Stimulated activated CD8-positive, alpha-beta memory T cell treated with anti-CD3 and anti-CD28 coated beads, Interleukin-7, amount 100 ng/mL, for 48 hours (primary cell): ENCODE measurements at places on chromosomes 5 and 9.

DNA sequence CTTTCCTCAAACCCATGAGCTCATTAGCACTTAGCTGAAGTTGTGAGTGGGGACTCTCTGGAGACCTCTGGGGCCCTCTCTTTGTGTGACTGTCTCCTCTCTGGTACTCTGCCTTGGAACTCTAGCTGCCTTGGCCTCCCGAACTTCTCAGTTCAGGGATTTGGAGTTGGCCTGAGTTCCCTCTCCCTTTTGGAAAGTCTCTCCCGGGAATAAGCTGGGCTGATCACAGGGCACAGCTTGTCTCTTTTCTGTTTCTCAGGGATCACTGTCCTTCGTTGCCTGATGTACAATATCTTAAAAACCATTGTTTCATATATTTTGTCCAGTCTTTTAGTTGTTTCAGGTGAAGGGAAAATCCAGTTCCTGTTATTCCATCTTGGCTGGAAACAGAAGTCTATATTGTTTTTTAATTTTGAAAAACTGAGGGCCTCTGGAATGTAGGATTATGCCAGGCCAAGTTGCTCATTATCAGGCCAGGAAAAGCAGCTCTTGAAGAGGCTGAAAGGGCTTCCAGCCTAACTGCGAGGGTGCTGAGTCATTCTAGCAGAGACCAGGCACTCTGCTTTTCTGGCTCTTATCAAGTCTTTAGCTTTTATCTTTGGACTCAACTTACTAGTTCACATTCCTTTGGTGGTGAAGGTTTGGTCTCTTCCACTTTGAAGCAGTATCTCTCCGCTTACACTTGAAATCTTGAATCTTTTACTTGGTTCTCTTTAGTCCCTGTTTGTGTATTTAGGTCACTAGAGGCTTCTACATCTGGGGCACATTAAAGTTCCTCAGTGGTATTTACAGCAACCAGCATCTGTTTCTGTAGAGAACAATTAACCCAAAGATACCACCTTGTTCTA lies 8.4 kb upstream of the RGS3 start:
- no peak for DNase-seq

DNA sequence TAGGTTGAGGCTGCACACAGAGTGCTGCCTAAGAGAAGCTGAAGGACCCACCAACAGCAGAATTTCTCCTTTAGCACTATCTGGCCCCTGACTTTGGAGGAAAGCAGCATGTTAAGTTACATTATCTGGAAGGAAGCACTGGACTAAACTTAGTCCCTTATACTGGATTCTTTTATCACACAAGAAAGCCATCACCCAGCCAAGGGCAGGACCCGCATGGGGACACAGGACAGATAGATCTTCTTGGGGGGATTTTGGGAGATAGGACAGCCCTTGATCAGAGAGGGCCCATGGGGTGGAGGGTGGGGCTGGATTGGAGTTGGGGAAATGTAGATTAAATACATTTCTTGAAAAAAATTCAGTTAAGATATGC lies 14.4 kb downstream of the ANKRD33B start:
- DNase-seq = no peak

DNA sequence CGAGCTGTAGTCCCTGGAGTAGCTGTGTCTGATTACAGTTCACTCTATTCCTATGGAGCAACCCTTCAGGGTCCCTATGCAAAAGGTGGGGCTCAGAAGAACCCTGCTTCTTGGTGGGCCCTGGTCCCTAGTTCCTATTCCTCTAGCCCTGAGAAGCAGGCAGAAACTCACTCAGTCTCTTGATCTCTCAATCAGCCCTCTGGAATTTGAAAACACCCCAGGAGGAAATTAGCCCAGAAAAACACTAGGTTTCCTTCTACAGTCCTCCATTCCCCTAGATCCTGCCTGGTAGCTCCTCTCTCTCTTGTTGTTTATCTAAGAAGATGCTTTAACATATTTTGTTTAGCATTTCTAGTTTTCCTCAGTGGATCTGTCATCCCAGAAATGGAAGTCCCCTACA lies 7.6 kb downstream of the RGS3 start:
- DNase-seq = no peak

DNA sequence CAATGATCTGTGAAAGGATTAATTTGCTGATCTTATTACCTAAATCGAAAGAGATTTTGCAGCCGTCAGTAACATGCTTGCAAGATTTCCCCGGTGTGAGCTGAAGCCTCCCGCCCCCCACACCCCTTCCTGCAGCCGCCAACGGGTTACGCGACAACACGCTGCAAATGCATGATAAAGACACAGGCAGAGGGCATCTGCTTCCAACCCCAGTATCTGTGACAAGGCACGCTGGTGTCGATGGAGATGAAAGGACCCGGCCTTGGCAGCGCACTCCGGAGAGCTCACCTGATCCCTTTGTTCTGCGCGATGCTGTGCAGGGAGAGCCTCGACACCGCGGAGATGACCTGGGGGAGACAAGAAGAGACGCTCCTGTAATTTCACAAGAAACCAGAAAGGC lies 122.9 kb upstream of the SARDH start:
- no peak for DNase-seq

GRCh38 chr5:172688349-172689217 lies 47.5 kb downstream of the NEURL1B start:
- DNase-seq = no peak

DNA sequence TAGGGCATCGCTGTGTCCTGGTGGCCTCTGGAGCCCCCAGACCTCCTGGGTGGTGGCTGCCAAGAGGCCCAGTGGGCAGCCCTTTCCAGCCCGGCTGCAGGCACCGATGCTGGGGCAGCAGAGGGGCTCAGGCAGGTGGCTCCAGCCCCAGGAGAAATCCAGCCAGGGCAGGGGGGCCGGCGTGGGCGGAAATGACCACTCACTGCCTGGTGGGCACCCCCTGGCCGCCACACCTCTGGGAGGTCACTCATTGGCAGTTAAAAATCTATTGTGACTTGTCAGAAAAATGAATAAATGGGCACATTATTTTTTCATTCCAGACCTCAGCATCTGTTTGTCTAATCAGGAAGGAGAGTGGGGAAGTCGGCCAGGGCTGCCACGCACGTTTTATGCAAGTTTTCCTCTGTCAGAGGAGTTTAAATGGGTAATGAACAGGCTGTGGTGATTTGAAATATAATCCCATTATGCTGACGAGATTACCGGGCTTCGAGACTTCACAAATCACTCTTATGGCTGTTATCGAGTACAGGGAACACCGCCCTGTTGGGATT lies 171.9 kb downstream of the GAPVD1 start:
- DNase-seq = no peak

DNA sequence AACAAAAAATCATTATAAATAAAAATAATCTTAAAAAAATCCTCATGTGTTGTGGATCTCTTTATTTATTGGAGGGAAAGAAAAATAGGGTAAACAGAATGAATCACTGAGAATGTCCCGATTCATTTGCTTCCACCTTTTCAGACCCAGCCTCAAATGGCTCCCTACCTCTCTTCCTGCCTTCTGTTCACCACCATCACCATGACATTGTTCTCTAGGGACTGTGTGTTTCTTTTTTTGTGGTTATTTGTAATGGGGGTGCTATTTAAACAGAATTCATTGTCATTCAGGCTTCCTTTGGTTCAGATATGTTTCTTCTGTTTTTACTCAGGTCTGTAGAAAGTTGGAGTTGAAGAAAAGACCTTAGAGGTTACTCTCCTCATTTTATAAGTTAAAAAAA lies 198.2 kb downstream of the KIF4B start:
- no peak for DNase-seq
